Activated CD4-positive, CD25-positive, alpha-beta regulatory T cell treated with anti-CD3 and anti-CD28 coated beads, Interleukin-2, amount 50 U/mL, for 16 hours (primary cell): ENCODE measurements at places on chromosomes 4 and X.

- no peak for DNase-seq
Observed at GRCh38 chr4:158172261-158173258, at the start of gene GASK1B. Gene GASK1B, minus strand, starts transcription at chr4:158173025. Its CDS starts 1,650 bp downstream, at chr4:158171375.

DNA sequence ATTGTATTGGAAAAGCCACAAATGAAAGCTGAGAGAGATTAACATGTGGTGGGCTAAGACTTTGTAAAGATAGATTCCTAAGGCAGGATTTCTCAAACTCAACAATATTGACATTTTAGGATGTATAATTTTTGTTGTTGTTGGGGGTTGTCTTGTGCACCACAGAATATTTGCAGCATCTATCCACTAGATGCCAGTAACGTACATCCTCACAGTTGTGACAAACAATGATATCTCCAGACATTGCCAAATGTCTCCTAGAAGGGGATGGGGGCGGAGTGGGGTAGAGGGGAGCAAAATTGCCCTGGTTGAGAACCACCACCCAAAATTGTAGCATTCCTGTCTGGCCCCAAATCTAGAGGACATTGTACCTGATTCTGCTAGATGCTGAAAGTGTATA is 14.7 kb upstream of the CBR4 start:
- DNase-seq: no peak

- DNase-seq: no peak
Observed at GRCh38 chrX:21940356-21940829, at the start of gene SMS. Gene SMS, plus strand, starts transcription at chrX:21940709. Its CDS starts 116 bp downstream, at chrX:21940825.

DNA sequence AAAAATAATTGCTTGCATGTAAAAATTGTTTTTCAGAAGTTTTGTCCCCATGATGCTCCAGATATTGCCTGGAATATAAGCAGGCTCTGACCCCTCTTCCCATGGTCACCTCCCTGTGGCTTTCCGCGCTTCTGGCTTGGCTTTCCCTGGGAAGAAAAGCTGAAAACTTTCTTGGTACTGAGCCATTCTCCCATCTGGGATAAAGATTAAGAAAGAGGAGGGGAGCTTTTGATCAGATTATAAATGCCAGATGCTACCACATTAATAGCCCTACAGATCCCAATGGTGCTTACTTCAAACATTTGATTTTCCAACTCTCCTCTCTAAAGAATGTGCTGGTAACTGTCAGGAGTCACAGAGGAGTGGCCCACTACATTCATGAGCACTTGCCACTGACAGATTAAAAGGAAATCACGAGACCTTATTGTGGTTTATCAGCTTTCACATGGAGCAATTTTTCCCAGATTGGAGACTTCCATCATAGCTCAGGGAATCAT is 54.4 kb upstream of the GAB1 start:
- DNase-seq: no peak

DNA sequence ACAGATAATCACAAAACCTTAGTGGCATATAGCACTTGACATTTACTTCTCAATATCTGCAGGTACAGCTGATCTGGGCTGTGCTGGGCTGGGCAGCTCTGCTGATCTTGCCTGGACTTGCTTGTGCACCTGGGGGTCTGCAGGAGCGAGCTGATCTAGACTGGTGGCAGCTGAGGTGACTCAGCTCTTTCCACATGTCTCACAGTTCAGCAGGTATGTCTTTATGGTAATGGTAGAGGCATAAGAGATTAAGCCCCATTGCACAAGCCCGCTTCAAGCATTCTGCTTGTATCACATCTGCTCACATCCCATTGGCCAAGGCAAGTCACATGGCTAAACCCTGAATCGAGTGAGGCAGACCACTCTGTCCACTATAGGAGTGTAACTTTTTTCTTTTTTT is 506.7 kb downstream of the BCOR start:
- DNase-seq: no peak

DNA sequence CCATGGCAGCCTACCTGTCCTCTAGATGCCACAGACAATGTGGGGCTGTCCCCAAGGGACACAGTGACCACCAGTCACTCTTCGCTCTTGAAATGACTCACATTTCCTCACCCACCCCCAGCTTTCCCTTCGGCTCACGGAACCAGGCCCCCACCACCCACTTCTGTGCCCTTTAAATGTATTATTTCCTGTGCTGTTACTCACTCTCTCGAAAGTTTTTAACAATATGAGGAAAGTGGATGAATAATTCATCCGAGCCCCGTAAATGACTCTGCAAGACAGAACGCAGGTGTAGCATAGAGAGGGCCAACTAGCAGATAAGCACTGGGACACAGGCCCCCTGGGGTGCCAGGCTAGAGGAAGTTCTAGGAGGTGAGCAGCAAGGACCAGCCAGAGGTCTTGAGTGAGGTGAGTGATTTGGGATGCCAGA is 179.5 kb upstream of the TBL1X start:
- peak; percentile 21 for DNase-seq

- DNase-seq: no peak
Observed at GRCh38 chr4:165502916-165503907, 124.4 kb downstream of the CPE start.

DNA sequence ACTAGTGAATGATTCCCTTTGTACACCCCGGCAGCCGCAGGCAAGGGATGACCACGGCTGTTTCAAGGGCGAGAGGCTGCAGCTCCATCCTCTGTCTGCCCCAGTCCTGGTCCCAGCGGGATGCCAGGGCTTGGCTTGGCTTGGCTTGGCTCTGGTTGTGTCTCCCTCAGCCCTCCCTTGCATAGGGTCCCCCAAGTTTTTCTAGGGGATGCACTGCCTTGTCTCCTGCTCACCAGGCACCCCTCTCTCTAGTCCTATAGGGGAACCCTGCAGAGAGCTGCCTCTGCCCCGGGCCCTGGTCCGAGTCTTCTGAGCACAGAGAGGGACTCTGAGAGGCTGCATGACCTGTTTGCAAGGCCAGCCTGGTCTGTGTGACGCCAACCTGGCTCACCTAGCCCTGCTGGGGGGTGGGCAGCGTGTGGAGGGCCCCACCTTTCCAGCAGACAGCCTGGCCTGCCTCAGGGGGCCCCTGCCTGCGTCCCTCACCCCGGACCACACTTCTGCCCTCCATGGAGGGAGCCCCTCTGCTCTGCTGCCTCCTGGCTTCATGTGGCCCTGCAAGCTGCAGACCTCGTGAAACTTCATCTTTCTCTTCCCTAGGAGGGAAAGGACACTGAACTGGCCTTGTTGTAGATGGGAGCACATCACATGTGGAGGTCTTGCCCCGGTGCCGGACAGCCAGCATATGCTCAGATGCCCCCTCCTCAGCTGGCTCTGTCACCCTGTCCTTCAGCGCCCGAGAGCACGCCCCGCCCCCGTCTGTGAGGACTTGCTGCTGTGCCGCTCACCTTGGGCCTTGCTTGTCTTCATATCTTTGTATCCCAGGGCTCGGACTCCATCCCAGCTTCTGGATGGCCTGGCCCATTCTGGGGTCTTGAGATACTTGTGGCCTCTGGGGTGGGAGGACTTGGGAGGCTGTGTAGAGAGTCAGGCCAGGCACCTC is 16.4 kb downstream of the SORCS2 start:
- no peak for DNase-seq

DNA sequence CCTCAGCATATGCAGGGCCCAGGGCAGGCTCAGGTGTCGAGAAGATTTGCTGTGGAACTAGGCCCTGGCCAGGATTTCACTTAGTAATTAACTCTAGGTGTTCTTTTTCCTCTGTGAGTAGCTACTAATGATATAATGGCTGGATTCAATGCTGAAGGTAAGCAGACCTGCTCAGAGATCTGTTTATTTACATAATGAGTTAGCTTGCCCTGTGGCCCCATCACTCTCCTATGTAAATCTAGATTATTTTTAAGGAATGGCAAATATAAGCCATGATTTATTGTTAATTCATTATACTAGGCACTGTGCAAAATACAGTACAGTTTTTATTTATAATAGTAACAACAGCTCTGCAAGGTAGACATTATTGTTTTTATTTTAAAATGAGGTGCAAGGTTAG is 117.2 kb downstream of the IRF2 start:
- no peak for DNase-seq

- DNase-seq: no peak
Observed at GRCh38 chrX:267771-268261, 13.4 kb upstream of the PLCXD1 start.

DNA sequence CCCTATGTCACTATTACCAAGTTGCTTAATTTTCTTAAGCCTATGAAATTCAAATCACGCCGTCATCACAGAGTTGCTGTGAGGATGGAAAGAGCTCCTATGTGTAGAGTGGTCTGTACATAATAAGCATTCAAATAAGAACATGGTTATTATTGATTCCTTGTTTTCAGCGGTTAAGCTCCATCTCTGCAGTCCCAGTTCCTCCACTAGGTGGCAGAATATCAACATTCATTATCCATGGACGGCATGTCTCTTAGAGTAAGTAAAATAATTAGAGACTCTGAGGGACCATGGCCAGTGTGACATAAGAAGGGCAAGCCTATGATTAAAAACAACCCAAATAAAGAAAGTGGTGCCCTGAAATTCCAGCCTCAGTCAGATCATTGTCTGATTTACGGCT is 132.5 kb upstream of the NHS start:
- no peak for DNase-seq

DNA sequence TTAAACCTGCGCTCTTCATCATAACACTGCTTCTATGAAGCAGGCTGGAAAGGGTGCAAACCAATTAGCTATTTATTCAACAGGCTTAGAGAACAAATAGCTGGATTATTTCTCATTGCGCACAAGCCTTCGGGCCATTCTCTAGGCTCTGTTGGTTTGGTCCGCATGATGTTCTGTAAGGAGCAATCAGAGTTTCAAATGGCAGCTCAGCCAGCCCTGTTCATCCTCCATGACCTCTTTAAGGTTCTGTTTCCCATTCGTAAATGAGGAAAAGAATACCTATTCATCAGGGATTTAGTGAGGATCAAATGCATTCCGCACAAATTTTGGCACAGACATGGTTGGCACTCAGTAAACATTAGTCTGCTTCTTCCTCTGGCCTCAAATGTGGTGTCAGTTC is 15.5 kb upstream of the GPM6A start:
- DNase-seq: no peak

- no peak for DNase-seq
Observed at GRCh38 chr4:12573716-12574115, 910.4 kb downstream of the RAB28 start.

DNA sequence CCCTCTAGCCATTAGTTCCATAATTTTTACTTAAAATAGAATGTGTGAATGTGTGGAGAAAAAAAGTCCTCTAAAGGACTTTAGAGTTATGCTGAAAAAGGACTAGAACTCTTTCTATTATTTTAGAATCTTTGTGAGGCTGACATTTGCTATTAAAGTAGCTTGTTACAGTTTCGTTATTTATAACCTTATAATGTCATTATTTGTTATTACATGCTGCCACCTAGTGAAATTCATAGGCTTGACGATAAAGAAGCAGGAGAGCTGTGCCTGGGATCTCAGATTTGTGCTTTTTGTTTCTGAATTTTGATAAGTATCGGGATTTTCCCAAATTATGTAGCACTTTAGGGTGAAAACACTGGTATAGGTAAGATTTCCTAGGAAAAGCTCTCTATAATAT is 38.5 kb upstream of the TAPT1 start:
- DNase-seq: no peak

DNA sequence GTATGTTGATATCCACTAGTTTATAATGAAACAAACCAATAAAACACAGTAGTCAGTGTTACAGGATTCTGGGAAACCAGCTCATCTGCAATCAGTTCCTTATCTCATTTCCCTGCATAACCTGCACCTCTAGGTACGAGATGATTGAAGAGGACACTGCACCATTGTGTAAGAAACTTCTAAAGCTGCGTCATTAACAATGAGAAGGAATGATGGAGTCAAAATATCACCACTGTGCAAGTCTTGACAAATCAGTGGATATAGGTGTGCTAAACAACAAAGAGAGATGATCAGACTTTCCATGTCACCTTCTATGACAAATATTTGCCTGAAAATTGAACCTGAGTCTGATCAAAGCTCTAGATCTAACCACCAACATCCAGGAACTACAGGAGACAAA is 40.7 kb upstream of the DHX15 start:
- no peak for DNase-seq

- no peak for DNase-seq
Observed at GRCh38 chrX:138485224-138485623, 226.3 kb downstream of the FGF13 start.

DNA sequence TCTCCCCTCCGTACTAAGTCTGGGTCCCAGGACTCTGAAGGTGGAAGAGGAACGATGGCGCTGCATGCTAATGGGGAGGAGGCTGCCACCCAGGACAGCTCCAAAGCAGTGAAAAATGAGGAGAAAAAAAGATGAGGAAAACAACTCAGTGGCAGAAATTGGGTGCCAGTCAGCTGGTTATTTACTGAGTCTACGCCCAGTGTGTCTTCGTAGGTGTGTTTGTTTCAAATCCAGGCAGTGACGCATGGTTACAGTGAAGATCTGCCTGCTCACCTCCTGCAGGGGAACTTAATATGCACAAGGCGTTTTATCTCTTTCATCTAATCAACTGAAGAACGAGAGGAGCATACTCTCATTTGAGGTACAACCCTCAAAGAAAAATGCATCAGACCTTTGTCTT is 70.9 kb upstream of the FBXW7 start:
- no peak for DNase-seq

DNA sequence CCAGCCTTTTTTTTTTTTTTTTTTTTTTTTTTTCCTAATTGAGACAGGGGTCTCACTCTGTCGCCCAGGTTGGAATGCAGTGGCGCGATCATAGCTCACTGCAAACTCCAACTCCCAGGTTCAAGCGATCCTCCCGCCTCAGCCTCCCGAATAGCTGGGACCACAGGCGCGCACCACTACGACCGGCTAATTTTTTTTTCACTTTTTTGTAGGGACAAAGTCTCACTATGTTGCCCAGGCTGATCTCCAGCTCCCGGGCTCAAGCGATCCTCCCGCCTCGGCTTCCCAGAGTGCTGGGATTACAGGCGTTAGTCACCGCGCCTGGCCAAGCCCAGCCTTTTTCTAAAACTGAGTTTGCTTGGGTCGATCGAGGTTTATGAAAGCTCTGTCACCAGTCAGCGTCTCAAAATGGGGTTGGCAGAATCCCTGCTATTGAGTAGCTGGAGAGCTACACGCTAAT is 1.3 kb upstream of the OTUD5 start:
- DNase-seq: no peak

DNA sequence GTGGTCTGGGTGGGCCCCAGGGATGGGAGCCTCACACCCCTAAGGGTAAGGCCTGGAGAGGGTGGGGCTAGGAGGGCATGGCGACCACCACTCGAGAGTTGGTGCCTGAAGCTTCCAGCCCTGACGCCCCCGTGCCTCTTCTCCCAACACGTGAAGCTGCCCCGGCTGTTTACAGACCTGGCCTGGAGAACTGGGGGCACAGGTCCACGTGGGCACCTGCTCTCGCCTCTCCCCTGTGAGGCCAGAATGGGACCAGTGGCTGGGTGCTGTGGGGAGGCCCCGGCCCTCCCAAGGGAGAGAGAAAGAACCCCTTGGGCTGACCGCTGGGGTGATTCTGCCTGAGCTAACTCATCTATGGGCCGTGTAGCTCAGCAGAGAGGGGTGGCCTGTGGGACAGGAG is 15.5 kb downstream of the NAT8L start:
- no peak for DNase-seq

- no peak for DNase-seq
Observed at GRCh38 chrX:20664131-20664530, 397.4 kb upstream of the RPS6KA3 start.

- no peak for DNase-seq
Observed at GRCh38 chr4:15162046-15162445, 159.8 kb downstream of the CPEB2 start.
